ENCODE measurements at places on chromosomes 7 and 10. TPM values are rescaled to one million over a fixed set of nuclear protein-coding genes. Genes with fewer than 3 reads are reported as not detected.

GRCh38 chr7:14859267-14859666 lies 43.3 kb downstream of the DGKB start:
- DNase-seq: no peak
- no peak overlapping the region for H3K27ac ChIP-seq
- no peaks in the 10 kb centered on the region for H3K4me1 ChIP-seq
- H3K4me3 ChIP-seq: no peak overlapping the region
- no peaks in the 10 kb centered on the region for H3K36me3 ChIP-seq

- H3K4me3 ChIP-seq: no peak overlapping the region
- DNase-seq: no peak
- H3K4me1 ChIP-seq: no peaks in the 10 kb centered on the region
- H3K27me3 ChIP-seq: 0 out of 2 replicates have a peak, but pooled peaks cover 6% of the 10 kb centered on the region
- no peaks in the 10 kb centered on the region for H3K36me3 ChIP-seq
- no peak overlapping the region for H3K27ac ChIP-seq
These were observed 35.5 kb downstream of the ICA1 start for GRCh38 chr7:8226501-8226900.

DNA sequence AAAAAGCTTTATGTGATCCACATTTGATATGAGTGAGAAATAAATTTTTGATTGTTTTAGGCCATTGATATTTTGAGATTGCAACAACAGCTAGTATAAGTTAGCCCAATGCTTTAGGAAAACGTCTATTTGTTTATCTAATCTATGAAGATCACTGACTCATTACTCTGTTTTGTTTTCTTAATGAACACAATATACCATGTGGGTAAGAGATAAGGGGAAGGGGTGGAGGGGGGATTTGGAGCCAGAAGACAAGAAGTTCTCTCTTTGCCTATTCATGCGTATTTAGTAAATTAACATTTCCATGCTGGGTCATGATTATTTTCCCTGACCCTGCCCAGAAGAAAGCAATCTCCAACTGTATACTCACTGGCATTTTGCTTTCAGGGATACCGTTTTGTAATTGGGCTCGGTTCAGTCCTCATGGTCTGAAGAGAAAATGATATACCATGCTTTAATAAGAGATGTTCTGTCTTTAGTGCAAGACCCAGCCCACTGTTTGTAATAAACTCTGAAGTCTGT lies 359.5 kb upstream of the NPSR1 start:
- DNase-seq: no peak
- H3K4me1 ChIP-seq: peaks cover 14% of the 10 kb centered on the region
- no peak overlapping the region for H3K4me3 ChIP-seq

DNA sequence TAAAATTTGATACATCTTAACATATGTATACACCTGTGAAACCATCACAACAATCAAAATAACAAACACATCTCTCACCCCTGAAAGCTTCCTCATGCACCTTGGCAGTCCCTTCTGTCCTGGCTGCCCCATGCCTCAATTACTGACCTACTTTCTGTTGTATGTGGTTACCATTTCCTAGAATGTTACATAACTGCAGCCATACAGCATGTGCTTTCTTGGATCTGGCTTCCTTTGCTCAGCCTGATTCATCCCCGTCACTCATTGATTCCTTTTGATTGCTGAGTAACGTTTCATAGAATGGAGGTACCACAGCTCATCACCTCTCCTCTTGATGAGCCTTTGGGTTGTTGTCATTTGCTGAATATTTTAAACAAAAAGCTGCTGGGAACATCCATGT lies 165.3 kb downstream of the CELF2 start:
- no peaks in the 10 kb centered on the region for H3K4me1 ChIP-seq
- H3K4me3 ChIP-seq: no peak overlapping the region
- no peaks in the 10 kb centered on the region for H3K36me3 ChIP-seq
- no peak for DNase-seq
- no peaks in the 10 kb centered on the region for H3K27me3 ChIP-seq

DNA sequence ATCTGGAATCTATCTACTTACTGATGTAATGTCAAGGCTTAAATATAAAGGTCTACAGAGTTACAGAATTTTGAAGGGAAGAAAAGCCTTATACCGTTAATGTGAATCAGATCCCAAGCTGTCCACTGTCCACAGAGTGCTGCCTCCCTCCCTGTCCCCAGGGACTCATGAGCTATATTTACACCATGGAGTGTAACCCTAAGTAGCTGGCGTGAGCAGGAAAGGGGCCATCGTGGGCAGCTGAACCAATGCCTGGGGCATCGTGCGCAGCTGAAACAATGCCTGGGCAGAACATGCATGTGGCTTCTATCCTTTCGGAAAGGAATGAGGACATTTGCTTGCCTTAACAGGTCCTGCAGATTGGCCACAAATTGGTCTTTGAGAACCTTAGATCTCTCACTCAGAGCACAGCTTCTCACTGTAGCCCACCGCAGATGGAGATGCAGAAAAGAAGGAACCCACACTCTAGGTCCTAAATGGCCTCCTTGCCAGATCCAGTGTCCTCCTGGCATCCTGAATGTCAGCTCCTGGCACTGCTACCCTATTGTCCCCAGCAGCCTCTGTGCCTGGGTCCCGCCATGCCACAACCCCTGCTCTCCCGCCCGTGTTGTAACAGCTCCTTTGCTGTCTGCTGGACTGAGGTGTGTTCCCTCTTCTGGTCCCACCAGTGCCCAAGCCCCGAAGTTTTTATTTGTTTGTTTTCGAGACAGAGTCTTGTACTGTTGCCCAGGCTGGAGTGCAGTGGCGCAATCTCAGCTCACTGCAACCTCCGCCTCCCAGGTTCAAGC lies 30.3 kb downstream of the CCDC3 start:
- no peaks in the 10 kb centered on the region for H3K27me3 ChIP-seq
- no peaks in the 10 kb centered on the region for H3K4me1 ChIP-seq
- H3K4me3 ChIP-seq: no peak overlapping the region
- H3K36me3 ChIP-seq: no peaks in the 10 kb centered on the region

The ANKRD30A gene
- total RNA-seq: not detected

The PRPS1L1 gene
- not detected for total RNA-seq

The MACC1 gene
- total RNA-seq: 0.11 TPM

The MRC1 gene
- not detected for total RNA-seq

The DNAJC30 gene
- 5.7 TPM for total RNA-seq

The SLC16A9 gene
- total RNA-seq: not detected
